Brain microvascular endothelial cell (primary cell): ENCODE measurements at places on chromosomes 16 and 17.

DNA sequence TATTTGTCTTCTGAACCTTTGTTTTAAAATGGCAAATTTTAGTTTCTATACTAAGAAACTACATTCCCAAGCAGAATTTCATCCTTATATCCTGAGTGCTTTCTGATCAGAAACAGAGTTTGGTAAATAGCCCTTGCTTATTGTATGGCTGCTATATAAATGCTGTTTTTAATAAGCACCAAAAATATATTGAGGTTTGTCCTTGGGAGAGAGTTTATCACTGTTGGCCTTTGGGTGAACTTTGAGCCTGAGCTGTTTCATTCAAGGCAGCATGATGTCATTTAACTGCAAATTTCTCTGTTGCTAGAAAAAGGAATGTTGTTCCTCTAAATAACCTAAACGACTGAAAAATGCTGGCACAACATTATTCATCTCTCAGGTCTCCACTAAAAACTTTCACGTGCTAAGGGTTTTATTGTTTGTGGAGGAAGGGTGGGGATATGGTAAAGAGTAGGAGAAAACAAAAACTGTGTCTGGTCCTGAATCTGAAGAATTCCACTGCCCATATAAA lies 334.3 kb upstream of the TBX2 start:
- peak; percentile 61 for DNase-seq

DNA sequence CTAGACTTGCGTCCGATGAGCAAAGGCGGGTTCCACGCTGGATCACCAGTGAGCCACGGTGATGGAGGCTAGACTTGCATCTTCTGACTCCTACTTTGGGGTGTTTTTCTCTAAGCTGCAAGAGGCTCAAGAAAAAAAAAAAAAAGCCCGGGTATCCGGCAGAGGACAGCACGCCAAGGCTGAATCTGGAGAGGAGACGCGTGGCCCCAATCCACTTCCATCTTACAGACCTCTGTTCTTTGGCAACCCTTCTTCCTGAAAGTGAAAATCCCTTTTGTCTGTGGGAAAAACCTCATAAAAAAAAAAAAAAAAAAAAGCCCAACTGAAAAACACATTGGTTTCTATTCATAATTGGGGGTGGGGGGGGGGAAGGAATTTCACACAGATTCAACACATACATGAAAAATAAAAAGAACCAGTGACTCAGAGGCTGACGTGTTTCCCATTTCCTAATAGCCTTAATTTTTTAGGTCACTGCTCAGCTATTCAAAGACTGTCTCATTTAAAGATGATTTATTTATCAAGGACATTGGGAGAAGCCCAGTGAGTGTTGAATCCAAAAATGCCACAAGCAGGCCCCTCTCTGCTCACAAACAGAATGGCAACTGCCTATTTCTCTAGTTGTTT lies 258.3 kb downstream of the FOXL1 start:
- peak; percentile 89 for DNase-seq

GRCh38 chr16:53542283-53542682 lies 39.3 kb upstream of the AKTIP start:
- no peak for DNase-seq

DNA sequence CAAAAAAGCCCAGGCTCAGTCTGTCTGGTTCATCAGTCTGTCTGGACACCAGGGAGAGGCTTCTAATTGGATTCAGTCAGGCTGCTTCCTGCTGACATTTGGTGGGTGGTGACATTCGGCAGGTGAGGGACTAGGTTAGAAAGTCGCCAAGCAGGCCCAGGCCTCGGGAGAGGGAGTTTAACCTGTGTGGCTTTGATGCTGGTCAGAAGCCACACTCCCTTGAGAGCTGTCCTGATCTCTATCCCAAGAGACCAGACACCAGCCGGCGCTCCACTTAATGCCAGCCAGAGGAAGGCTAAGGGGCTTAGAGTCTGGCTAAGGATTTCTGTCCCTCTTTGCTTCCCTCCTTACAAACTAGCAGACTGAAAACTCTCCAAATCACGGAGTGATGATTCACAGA lies 135.0 kb downstream of the GSG1L start:
- no peak for DNase-seq

DNA sequence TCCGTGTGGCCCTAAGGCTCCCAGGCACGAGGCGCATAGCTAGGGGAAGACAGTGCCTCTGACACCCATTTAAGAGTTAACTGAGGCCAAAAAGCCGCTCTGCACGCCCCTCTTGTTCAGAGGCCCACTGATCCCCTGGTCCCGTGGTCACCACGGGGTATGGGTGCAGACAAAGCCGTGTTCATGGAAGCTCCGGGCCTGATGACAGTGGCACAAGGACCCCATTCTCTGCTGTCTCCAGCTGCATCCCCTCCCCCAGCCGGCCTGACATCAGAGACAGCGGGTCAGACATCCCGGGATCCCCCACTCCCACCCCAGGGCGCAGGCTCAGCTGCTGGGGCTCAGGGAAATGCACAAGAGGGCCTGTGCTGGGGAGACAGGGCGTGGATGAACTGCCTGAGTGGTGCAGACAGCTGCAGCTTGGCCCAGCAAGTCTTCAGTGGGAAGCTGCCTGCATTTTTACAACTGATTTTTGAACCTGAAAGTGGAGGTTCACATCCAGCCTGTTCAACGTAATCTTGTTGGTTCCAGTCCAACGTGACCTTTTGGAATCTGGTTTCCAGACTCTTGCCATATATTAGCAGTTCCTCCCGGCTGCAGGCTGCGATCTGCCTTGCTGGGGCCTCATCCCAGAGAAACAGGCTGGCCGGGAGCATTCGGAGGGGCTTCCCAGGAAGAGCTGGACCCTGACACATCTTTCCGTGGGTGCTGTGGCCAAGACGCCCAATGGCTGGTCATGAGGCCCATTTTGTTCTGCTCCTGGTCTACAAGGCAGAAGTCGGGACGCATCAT lies 9.7 kb upstream of the BAHCC1 start:
- DNase-seq, result no peak
